ENCODE measurements at places on chromosomes 2 and 18.

DNA sequence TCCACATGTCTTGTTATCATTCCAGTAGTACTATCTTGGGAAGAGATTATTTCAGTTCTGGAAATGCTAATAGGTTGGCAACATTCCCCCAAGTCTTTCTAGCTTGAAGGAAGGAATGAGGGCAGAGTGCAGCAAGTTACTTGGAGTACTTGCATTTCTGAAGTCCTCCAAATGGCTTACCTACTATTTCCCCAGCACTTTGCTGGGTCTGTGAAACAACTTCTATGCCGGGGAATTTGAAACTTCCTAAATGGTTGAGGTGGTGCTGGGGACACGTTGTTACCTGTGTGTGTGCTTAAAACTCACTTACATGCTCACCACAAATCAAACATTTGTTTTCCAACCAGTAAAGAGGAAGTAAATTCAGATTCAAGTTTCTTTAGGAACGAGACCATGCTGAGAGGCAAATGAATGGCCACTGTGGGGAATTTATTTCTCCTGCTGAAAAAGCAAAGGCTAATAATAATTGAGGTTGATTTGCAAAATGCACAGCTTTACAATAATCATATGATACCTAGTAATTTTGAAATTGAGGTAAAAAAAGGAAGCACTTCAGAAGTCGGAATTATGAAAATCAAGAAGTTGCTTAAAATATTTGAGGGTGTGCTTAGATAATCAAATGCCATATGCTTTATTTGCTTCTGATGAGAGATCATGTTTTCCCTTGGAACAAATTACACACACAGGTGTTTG lies 1167.7 kb upstream of the ZEB2 start:
- DNase-seq: no peak

- no peak for DNase-seq
Observed at GRCh38 chr18:5288517-5288935, 7.0 kb downstream of the ZBTB14 start.

GRCh38 chr2:84532291-84532690 lies 16.0 kb downstream of the DNAH6 start:
- no peak for DNase-seq

DNA sequence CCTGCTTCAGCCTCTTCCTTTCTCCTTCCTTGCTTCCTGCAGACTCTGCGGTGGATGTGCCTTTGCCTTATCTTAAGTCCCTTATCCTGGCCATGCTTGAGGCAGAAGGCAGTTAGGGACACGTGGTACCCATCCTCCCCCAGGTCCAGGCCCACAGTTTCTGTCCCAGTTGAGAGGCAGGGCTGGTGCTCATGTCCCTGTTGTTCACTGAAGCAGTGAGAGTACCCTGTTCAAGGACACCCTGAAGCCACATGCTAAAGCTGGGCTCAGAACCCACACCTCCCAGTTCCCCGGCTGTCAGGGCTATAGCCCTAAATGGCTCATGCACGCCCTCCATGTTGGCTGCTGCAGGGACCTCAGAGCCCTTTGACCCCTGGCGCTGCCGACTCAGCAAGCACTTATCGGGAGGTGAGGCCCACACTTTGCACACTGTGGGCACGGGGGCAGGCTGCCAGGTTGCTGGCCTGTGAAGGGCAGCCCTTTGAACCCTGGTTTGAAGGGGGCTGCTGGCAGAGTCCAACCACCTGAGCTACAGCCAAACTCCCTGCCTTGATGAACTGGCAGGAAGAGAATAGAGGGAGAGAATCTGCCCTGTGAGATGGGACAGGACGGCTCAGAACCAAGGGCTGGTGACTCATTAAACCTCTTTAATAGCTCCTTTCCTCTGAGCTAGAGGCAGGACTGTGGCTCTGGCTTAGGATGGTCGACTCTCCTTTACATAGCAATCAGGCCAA lies 6.3 kb downstream of the KHK start:
- no peak for DNase-seq

- no peak for DNase-seq
Observed at GRCh38 chr2:106095478-106096298, 98.4 kb downstream of the UXS1 start.

DNA sequence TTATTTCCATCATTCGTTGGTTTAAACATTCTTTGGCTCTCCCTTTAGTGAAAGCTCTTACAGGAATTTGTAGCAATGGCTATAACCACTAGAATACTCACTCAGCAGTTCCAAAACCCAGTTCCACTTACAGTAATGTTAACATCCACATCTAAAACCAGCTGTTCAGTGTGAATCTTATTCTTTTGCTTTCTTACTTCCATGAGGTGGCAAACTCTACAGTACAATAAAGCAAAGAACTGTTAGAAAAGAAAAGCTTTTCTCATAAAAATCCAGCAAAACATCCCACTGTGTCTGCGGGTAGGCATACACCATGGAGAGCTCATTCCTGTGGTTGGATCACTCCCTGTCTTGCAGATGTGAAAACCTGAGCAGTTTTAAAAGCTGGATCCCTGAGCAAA lies 147.1 kb downstream of the ARHGAP28 start:
- no peak for DNase-seq

GRCh38 chr2:56693501-56693900 lies 509.7 kb downstream of the CCDC85A start:
- DNase-seq: no peak

GRCh38 chr2:231894566-231895380 lies 31.4 kb downstream of the NPPC start:
- no peak for DNase-seq

DNA sequence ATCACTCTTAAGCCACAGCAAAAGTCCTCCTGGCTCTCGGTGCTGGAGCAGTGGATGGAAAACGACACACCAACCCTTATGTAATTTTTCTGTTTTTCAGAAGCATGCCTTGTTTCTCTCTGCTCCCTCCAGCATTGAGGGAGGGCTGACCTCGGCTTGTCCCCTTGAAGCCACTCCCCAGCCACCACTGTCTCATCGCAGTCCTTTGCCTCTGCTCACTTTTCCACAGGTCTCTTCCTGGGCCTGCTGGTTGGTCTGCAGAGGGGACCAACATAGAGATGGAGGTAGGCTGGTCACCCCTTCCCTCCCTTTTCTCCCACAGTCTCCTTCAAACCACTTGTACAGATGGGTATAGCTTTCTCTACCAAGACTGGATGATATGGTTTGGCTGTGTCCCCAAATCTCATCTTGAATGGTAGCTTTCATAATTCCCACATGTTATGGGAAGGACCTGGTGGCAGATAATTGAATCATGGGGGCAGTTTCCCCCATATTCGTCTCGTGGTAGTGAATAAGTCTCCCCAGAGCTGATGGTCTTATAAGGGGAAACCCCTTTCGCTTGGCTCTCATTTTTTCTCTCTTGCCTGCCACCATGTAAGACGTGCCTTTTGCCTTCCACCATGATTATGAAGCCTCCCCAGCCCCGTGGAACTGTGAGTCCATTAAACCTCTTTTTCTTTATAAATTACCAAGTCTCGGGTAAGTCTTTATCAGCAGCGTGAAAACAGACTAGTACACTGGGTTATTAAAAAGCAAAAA lies 14.3 kb upstream of the RIOK3 start:
- DNase-seq: no peak

GRCh38 chr2:211709389-211709788 lies 829.2 kb downstream of the ERBB4 start:
- DNase-seq: no peak

GRCh38 chr18:57921708-57922107 lies 118.6 kb upstream of the ATP8B1 start:
- no peak for DNase-seq

- no peak for DNase-seq
Observed at GRCh38 chr2:162233197-162233596, 10.0 kb downstream of the FAP start.

DNA sequence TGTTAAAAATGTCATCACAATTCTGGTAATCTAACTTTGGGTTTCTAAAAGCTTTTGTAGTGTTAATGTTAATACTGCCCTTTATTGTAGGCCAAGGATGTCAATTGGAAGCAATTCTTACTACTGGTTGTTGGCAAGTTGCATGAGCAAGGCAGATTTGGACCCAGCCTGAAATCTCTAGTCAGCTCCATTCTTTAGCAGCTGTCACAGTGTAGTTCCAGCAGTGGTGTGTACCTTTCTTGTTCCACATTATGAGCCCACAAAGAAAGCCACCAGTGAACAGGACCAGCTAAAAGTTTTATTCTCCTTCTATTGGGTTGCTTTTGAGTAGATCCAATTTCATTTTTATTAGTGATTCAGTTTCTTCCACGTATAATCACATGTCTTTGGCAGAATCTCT lies 133.8 kb downstream of the CAMKMT start:
- DNase-seq: no peak

DNA sequence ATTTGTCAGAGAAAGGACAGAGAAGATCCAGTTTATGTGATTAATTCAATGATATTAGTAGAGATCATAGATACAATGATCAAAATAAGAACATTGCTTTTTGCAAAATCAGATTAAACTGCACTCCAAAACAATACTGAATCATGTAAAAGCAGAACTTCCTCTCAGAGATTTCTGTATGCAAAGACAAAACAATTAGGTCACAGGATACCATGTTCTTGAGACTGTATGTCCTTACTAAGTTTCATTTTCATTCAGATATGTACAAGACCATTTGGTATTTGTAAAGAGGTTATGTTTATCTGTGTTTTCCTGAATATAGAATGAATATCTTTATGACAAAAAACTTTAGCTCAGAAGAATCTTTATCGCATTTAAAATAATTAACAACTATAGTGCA lies 161.8 kb downstream of the DLGAP1 start:
- no peak for DNase-seq

Data from NCI-H1105 treated with DMSO at 0.1 percent for 48 hours (cell line).